ENCODE measurements at places on chromosomes 3 and 15.

DNA sequence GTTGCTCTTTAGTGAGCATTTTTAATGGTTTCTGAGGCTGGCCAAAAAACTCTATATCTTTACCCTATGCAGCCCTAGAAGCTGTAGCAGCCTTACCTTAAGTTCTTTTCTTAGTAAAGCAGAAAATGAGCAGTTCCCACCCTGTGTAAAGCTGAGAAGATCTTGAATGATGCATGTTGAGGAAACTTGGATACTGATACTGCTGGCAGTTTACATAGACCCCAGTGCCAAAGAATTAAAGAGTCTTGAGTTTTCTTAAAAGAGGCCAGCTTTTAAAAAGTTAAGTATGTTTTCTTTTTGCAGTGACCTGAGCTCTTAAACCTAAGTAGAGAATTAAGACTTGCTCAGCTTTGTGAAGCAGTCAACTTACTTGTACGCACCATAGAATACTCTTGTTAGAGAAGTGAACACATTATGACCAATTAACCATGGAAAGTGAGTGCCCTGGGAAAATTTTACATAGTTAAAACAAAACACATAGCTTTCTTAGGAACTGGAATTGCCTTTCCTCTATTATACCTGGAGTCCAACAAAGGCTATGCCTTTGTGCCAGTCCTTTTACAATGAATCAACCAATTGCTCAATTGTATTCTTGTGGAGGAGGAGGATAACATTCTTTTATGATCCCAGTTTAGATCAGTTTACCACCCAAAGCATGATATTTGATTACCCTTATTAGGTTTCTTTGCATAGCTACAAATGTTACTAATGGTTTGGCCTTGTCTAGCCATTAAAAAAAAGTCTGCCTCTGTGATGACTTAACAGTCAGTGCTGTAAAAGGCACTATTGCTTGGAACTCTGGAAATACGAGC lies 28.4 kb downstream of the PLS1 start:
- DNase-seq: no peak

GRCh38 chr15:93298901-93299300 lies 209.9 kb upstream of the RGMA start:
- DNase-seq: no peak

DNA sequence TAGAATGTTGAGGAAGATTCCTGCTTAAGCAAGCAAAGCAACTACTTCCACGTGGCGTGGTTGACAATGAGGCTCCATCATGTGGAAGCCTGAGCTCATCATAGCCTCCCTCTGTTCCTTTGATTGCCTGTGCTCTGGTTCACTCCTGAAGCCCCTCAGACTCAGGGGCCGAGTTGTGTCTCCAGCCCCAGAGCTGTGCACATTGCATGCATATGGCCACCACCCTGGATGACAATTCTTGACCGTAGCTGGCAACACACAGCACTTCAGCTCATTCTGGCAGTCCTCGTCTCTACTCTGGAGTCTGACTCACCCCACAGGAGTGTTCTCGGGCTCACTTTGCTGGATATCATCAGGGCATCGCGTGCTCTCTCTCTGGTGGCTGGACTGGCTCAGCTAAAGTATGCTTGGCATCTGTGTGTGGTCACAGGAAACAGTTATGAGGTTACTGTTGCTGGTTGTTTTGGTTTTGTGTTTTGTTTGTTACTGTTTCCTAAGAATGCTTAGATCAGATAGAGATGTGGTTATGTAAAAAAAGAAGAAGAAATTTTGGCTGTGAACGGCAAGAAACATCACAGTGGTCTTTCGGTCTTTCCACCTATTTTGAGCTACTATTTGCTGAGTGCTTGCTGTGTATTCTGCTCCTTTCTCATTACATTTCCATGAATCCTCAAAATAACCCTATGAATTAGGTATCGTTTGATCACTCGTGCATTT lies 41.6 kb upstream of the MRPS22 start:
- no peak for DNase-seq

GRCh38 chr3:62562596-62562995 lies 189.2 kb upstream of the FEZF2 start:
- no peak for DNase-seq

GRCh38 chr3:52842424-52842823 lies 7.6 kb upstream of the MUSTN1 start:
- no peak for DNase-seq

GRCh38 chr15:97189162-97189780 lies 771.2 kb upstream of the ARRDC4 start:
- DNase-seq: no peak

Measured in NCI-H748 treated with DMSO at 0.1 percent for 48 hours (cell line).